Spinal cord (tissue), 10 donors: ENCODE measurements at places on chromosomes 16 and 17.

DNA sequence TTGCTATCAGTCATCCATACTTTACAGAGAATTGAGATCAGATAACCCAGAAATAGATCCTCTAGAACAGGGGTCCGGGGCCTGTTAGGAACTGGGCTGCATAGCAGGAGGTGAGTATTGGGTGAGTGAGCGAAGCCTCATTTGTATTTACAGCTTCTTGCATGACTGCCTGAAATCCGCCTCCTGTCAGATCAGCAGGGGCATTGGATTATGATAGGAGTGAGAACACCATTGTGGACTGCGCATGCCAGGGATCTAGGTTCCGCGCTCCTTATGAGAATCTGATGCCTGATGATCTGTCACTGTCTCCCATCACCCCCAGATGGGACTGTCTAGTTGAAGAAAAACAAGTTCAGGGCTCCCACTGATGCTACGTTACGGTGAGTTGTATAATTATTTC is 13.0 kb upstream of the SCIMP start:
- H3K27ac ChIP-seq: no peak overlapping the region
- no peak for DNase-seq
- H3K4me3 ChIP-seq: no peak overlapping the region
- H3K4me1 ChIP-seq: no peaks in the 10 kb centered on the region

- DNase-seq: no peak
- no peaks in the 10 kb centered on the region for H3K27me3 ChIP-seq
- no peak overlapping the region for H3K4me3 ChIP-seq
Observed at GRCh38 chr17:17532991-17533390, 36.8 kb upstream of the RASD1 start.

GRCh38 chr17:63838631-63839171 is 3.8 kb downstream of the SMARCD2 start:
- DNase-seq: peak; percentile 86
- no peaks in the 10 kb centered on the region for H3K27me3 ChIP-seq
- H3K36me3 ChIP-seq: peaks cover 47% of the 10 kb centered on the region
- no peak overlapping the region for H3K4me3 ChIP-seq
- H3K4me1 ChIP-seq: peaks cover 69% of the 10 kb centered on the region

- no peak for DNase-seq
- no peak overlapping the region for H3K27ac ChIP-seq
- H3K4me1 ChIP-seq: peaks cover 27% of the 10 kb centered on the region
- H3K27me3 ChIP-seq: no peaks in the 10 kb centered on the region
- no peak overlapping the region for H3K4me3 ChIP-seq
Observed at GRCh38 chr16:89973654-89974335, 25.2 kb downstream of the DEF8 start.

- H3K27me3 ChIP-seq: no peaks in the 10 kb centered on the region
- no peaks in the 10 kb centered on the region for H3K4me1 ChIP-seq
- no peak overlapping the region for H3K27ac ChIP-seq
- no peaks in the 10 kb centered on the region for H3K36me3 ChIP-seq
- DNase-seq: no peak
Observed at GRCh38 chr16:13270602-13271001, 369.2 kb downstream of the SHISA9 start.

GRCh38 chr17:78979780-78980623 is at the start of gene LGALS3BP:
Gene LGALS3BP (minus strand): TSS chr17:78979923. CDS start chr17:78977191, 2,732 bp downstream.
- peak; percentile 81 for DNase-seq
- H3K4me3 ChIP-seq: peak within 1 kb of the TSS; percentile 29
- H3K36me3 ChIP-seq: peaks cover 21% of the 10 kb centered on the region
- peaks cover 58% of the 10 kb centered on the region for H3K4me1 ChIP-seq

GRCh38 chr16:87303431-87303930 is 13.7 kb downstream of the C16orf95 start:
- no peak for DNase-seq
- H3K27me3 ChIP-seq: no peaks in the 10 kb centered on the region
- peaks cover 25% of the 10 kb centered on the region for H3K36me3 ChIP-seq

DNA sequence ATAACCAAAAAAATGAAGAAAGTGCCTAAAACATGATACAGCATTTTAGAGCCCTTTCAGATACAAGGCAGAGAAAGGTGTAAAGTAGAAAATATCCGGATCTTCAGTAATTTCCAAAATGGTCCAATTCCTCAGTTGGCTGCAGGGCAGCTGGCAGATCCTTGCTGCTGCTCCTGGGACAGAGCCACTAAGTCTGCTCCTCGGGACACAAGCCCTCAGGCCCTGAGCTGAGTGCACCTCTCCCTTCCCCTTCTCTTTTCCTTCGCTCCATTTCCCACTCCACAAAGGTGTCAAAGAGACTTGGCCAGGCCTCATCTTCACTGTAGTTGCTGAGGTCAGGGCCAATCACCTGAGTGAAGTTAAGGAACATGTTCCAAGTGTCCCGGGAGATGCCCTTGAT is 40.5 kb downstream of the DCUN1D3 start:
- H3K27me3 ChIP-seq: no peaks in the 10 kb centered on the region
- DNase-seq: no peak
- no peak overlapping the region for H3K27ac ChIP-seq

DNA sequence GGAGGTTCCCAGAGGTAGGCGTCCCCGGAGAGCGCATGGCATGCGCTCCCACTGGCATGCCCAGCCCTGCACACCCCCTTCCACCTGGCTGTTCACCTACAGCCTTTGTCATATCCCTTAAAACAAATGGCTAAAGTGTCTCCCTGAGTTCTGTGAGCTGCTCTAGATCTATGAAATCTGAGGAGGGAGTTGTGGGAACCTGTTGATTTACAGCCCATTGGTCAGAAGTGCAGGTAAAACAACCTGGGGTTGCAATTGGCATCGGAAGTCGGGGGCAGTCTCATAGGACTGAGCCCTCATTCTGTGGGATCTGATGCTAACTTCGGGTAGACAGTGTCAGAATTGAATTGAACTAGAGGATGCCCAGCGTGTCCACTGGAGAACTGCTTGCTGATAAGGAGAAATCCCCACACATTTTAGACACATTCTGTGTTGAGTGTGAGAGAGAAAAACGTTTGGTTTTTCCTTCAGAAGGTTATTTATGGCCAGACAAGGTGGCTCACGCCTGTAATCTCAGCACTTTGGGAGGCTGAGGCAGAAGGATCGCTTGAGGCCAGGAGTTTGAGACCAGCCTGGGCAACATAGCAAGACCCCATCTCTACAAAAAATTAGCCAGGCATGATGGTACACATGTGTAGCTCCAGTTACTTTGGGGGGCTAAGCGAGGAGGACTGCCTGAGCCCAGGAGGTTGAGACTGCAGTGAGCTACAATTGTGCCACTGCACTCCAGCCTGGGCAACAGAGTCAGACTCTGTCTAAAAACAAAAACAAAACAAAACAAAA is 22.1 kb upstream of the GSG1L start:
- H3K4me1 ChIP-seq: peaks cover under 1% of the 10 kb centered on the region
- no peak for DNase-seq
- H3K36me3 ChIP-seq: peaks cover 8% of the 10 kb centered on the region
- H3K27me3 ChIP-seq: no peaks in the 10 kb centered on the region
- H3K27ac ChIP-seq: no peak overlapping the region
- no peak overlapping the region for H3K4me3 ChIP-seq

DNA sequence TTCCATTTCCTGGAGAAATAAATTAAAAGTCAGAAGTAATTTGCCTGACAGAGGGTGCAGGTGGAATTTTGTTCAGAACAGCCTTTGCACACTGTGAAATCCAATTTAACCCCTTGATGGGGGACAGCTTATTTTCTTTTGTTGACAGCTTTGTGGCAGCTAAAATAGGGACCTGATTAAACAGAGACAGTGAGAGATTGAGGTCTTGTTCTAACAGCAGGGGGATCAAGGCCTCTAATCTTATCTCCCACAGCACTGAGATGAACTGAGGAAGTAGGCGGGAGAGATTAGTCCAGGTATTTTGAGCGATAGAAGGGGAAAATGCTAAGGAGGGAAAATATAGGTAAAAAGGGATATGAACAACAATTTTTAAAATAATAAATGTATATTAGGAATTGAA is 1491.4 kb upstream of the GOT2 start:
- no peaks in the 10 kb centered on the region for H3K27me3 ChIP-seq
- H3K36me3 ChIP-seq: no peaks in the 10 kb centered on the region
- H3K4me3 ChIP-seq: no peak overlapping the region
- no peak overlapping the region for H3K27ac ChIP-seq

- H3K36me3 ChIP-seq: no peaks in the 10 kb centered on the region
- DNase-seq: no peak
- H3K27me3 ChIP-seq: no peaks in the 10 kb centered on the region
- H3K4me3 ChIP-seq: no peak overlapping the region
- peaks cover 61% of the 10 kb centered on the region for H3K4me1 ChIP-seq
Observed at GRCh38 chr17:40548982-40549685, 16.1 kb downstream of the CCR7 start.

DNA sequence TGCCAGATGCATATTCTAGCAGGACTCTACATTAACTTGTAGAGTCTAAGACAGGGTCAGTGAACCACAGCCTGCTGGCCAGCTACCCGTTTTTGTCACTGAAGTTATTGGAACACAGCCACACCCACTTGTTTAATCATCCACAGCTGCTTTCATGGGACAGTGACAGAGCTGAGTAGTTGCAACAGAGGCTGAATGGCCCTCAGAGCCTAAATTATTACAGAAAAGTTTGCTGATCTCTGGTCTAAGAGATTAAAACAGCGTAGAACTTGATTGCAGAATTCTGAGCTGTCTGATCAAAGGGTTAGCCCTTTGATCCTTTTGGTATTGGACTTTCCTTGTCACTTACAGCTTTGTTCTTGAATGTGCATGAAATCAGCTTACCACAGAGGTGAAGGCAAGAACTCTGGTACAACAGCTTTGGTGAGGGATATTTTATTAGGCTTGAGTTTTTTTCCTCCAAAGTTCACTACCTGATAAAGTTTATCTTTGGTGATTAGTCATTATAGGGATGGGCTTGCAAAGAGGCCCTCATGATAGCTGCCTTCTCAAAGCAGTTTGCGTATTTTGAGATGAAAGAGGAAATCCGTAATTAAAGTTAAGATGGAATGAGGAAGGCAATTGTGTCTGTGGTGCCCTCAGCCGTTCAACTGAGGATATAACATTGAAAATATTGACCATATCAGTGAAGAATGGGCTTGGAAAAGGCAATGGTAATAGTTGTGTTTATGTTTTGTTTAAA is 23.6 kb downstream of the ALDH3A2 start:
- H3K4me3 ChIP-seq: no peak overlapping the region
- no peak for DNase-seq
- no peaks in the 10 kb centered on the region for H3K4me1 ChIP-seq
- H3K27me3 ChIP-seq: no peaks in the 10 kb centered on the region

- peaks cover 46% of the 10 kb centered on the region for H3K36me3 ChIP-seq
- peak overlapping the region; percentile 85 for H3K27ac ChIP-seq
- H3K4me1 ChIP-seq: peaks cover 73% of the 10 kb centered on the region
- H3K27me3 ChIP-seq: no peaks in the 10 kb centered on the region
- peak; percentile 85 for DNase-seq
Observed at GRCh38 chr17:75476271-75476671, 19.8 kb downstream of the TMEM94 start.

GRCh38 chr16:9854675-9855074 is 327.6 kb downstream of the GRIN2A start:
- no peak overlapping the region for H3K4me3 ChIP-seq
- no peak overlapping the region for H3K27ac ChIP-seq
- no peaks in the 10 kb centered on the region for H3K36me3 ChIP-seq
- H3K27me3 ChIP-seq: no peaks in the 10 kb centered on the region
- H3K4me1 ChIP-seq: no peaks in the 10 kb centered on the region

DNA sequence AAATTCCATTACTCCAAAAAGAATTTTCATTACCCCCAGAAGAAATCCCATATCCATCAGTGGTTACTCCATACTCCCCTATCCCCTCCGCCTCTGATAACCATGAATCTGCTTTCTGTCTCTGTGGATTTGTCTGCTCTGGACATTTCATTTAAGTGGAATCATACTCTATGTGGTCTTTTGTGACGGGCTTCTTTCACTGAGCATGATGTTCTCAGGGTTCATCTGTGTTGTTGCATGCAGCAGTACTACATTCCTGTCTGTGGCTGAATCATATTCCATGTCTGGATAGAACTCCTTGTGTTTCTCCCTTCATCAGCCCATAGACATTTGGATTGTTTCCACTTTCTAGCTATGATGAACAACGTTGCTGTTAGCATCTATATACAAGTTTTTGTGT is 59.5 kb upstream of the IRX3 start:
- peaks cover 4% of the 10 kb centered on the region for H3K27me3 ChIP-seq
- no peaks in the 10 kb centered on the region for H3K4me1 ChIP-seq
- DNase-seq: no peak
- no peaks in the 10 kb centered on the region for H3K36me3 ChIP-seq

DNA sequence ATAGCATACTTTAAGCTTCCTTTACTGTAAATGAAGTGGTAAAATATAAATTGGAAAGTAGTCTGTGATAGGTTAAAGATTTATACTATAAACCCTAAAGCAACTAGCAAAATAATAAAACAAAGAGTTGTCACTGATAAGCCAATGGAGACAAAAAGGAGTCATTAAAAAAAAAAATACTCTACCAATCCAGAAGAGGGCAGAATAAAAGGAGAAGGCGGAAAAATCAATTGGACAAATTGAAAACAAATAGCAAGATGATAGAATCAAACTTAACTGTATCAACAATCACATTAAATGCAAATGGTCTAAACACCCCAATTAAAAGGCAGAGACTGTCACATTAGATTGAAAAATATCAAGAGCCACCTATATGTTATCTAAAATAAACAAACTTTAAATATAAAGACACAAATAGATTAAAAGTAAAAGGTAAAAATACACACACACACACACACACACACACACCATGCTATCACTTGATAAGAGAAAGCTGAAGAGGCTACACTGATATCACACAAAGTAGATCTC is 71.8 kb downstream of the CACNG1 start:
- no peaks in the 10 kb centered on the region for H3K27me3 ChIP-seq
- peaks cover 11% of the 10 kb centered on the region for H3K36me3 ChIP-seq
- DNase-seq: no peak
- H3K4me3 ChIP-seq: no peak overlapping the region
- H3K4me1 ChIP-seq: no peaks in the 10 kb centered on the region
- H3K27ac ChIP-seq: no peak overlapping the region

DNA sequence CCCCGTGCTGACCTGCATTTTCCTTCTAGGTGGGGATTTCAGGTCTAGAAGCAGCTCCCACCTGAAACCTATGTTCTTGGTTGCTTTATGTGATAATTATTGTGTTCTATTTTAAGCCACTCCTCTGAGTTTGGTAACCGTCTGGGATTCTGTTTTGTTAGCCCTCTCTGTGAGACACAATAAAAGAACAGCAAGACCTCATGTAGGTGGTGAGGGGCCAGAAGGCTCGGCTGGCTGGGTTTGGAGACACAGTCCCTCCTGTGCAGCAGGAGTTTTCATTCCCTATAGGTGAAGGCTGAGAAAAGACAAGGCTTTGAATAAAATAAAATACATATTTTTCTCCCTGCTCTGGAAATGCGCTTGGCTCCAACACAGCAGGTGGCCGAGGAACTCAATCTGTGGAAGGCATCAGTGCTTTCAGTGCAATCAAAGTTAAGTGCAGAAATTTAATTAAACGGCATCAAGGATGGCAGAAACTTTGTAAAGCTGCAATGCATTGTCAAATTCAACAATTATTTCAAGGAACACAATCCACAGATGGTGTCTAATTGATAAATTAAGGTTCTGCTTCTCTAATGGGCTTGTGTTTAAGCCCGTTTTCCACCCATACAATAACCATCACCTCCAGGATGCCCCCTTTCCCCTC is 107.8 kb downstream of the MSI2 start:
- H3K4me3 ChIP-seq: no peak overlapping the region
- H3K27ac ChIP-seq: no peak overlapping the region
- no peaks in the 10 kb centered on the region for H3K27me3 ChIP-seq
- peak; percentile 66 for DNase-seq
- no peaks in the 10 kb centered on the region for H3K36me3 ChIP-seq
- peaks cover 45% of the 10 kb centered on the region for H3K4me1 ChIP-seq

- no peaks in the 10 kb centered on the region for H3K36me3 ChIP-seq
- no peak for DNase-seq
- H3K27me3 ChIP-seq: peaks cover 2% of the 10 kb centered on the region
Observed at GRCh38 chr17:50828508-50829170, 6.7 kb upstream of the WFIKKN2 start.

GRCh38 chr16:12453832-12454231 is 349.9 kb downstream of the CPPED1 start:
- no peak overlapping the region for H3K27ac ChIP-seq
- H3K36me3 ChIP-seq: no peaks in the 10 kb centered on the region
- no peaks in the 10 kb centered on the region for H3K27me3 ChIP-seq
- no peak overlapping the region for H3K4me3 ChIP-seq
- H3K4me1 ChIP-seq: peaks cover 14% of the 10 kb centered on the region
